Neural progenitor cell (in vitro differentiated cells): ENCODE measurements at places on chromosomes 11 and 22.

- DNase-seq: no peak
Observed at GRCh38 chr11:102793677-102794290, 4.2 kb downstream of the MMP1 start.

- no peak for DNase-seq
Observed at GRCh38 chr11:78334109-78334508, 83.5 kb downstream of the GAB2 start.

GRCh38 chr11:45210846-45211245 lies 64.4 kb downstream of the PRDM11 start:
- DNase-seq: no peak

DNA sequence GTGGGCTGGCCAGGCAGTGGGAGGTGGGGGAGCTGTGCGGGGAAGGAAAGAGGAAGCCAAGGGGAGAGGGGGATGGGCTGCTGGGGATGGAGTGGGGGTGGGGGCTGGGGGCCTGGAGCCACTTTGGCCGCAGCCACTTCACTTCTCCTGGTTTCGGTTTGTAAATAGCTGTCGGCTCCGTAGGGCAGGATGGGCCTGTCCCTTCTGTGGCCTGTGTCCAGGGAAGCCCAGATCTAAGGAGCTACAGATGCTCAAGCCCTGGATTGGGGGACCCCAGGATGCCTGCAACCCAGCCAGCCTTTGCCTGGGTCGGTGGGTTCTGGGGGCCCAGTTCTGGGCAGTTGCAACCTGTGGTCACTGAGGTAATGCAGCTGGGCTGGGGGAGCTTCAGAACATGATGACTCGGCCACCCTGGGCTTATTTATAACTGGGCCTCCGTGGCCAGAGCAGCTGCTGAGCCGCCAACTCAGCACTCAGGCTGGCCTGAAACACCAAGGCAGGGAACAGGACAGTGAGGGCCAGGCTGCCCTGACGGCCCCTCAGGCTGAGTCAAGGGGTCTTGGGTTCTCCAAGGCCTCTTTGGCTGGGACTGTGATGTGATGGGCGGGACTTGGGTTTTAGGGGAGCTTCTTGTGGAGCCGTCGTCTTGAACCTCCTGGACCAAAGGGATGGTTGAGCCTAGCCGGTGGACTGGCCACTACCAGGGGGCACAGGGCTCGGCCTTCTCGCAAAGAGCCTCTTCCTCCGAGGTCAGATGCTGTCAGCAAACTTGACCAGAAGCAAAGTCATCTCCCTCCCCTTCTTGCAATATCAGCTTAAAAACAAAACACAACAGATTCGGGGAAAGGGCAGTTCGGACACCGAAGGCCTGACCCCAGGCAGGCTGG lies 15.0 kb upstream of the SLC39A13 start:
- DNase-seq: peak; percentile 0

GRCh38 chr22:26548303-26548702 lies 36.0 kb upstream of the TFIP11 start:
- no peak for DNase-seq

DNA sequence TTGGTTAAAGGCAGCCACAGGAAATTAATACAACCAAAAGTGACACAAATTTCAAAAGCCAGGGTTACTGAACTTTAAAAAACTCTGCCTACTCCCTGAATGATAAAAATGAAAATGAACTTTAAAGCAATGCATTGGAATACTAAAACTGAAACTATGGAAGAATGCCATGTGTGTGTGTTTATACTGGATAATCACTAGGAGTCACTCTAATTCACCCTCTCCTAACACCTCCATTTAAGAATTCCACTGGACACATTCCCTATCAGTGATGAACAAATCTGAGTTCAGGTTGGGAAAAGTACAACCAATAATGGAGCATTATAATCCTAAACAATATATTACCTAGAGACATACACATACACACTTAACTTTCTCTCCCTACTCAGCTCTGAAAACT lies 27.5 kb upstream of the PLAAT3 start:
- no peak for DNase-seq

- no peak for DNase-seq
Observed at GRCh38 chr11:41716862-41717261, 257.4 kb upstream of the LRRC4C start.
